Activated CD8-positive, alpha-beta memory T cell treated with anti-CD3 and anti-CD28 coated beads for 1 hour (primary cell): ENCODE measurements at places on chromosomes 12 and 14.

GRCh38 chr14:102757646-102758045 is 19.6 kb upstream of the TRAF3 start:
- DNase-seq, result no peak

DNA sequence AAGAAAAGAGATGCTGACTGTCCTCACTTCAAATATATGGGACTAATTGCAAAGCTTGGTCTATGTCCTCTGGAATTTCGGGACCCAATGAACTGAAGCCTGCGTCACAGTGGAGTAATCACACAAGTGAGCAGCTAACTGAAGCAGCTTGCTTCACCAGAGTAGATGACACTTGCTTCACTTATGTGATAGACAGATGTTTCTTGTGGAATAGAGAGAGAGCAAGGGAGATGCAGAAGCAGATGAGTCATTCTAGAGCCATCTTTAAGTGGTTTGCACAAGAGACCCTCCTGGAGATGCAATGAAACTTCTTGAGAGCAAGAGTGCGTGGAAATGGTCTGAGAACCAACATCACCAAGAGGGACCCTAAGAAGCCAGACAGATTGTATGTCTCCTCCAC is 1537.1 kb upstream of the FLRT2 start:
- DNase-seq, result no peak

GRCh38 chr14:32779840-32780239 is 158.8 kb upstream of the NPAS3 start:
- no peak for DNase-seq

- no peak for DNase-seq
These were observed 8.6 kb upstream of the G2E3 start for GRCh38 chr14:30550335-30550734.

DNA sequence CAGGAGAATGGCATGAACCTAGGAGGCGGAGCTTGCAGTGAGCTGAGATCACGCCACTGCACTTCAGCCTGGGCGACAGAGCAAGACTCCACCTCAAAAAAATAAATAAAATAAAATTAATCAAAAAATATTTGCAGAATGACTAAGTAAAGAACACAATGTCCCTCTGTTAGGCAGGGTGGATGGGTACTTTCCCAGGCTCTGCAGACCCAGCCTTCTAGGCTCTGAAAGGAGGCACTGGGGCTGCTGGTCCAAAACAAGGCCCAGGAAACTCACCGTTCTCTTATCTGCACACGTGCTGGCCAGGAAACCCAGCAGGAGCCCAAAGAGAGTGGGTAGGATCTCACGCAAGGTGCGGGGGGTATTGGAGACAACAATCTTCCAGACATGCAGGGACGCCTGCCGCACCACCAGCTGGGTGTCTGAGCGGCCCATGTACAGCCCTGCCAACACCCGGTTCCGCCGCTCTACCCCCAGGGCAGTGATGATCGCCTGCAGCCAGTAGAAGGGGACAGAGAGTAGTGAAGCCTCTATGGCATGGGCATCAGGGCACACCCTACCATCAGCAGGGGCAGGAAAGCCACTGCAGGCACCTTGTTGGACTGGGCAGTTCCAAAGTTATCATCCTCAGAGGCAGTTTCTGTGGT is 25.8 kb upstream of the RAB35 start:
- DNase-seq, result no peak

DNA sequence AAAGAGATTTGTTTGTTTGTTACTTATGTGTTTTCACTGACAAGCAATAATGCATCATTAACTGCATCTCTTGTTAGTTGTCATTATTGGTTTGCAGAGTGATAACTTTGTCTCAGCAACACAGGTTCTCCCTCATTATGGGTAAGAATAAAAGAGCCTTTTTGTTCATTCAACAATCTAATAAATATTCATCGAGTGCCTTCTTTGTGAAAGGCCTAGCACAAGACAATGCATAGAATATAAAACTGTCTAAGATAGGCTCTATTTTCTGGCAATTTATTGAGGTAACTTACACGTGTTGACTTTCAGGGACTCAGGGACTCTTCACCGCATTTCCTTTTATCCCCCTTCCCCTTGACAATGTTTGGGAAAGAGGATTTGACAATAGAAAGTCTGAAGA is 95.5 kb upstream of the KRR1 start:
- DNase-seq, result no peak
